ENCODE measurements at places on chromosomes 6 and 20.

GRCh38 chr6:44105993-44106740 is 21.1 kb downstream of the MRPL14 start:
- no peak for DNase-seq

- no peak for DNase-seq
These were observed at the start of gene THEMIS for GRCh38 chr6:127900935-127901334. Gene THEMIS, minus strand, starts transcription at chr6:127901058. Its CDS starts 126 bp downstream, at chr6:127900932.

- DNase-seq = no peak
These were observed 35.0 kb downstream of the EDN3 start for GRCh38 chr20:59335377-59335776.

DNA sequence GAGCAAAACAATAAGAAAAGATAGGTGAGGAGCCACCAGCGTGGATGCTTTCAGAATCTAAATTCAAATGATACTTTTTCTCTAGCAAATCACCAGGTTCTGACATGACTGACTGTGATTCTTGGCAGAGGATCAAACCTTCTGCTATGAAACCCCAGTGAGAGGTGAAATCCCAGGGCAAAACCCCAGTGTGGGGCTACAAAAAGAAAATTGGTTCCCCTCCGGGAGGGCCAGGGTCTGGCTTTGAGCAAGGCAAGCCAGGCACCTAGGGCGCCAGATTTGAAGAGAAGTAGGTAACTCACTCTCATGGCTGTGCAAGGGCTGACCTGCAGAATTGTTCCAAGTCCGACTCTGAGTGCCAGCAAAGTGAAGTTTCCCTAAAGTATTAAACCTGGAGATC is 20.2 kb upstream of the RALGAPA2 start:
- no peak for DNase-seq

GRCh38 chr6:118630923-118631322 is 20.5 kb downstream of the CEP85L start:
- no peak for DNase-seq

DNA sequence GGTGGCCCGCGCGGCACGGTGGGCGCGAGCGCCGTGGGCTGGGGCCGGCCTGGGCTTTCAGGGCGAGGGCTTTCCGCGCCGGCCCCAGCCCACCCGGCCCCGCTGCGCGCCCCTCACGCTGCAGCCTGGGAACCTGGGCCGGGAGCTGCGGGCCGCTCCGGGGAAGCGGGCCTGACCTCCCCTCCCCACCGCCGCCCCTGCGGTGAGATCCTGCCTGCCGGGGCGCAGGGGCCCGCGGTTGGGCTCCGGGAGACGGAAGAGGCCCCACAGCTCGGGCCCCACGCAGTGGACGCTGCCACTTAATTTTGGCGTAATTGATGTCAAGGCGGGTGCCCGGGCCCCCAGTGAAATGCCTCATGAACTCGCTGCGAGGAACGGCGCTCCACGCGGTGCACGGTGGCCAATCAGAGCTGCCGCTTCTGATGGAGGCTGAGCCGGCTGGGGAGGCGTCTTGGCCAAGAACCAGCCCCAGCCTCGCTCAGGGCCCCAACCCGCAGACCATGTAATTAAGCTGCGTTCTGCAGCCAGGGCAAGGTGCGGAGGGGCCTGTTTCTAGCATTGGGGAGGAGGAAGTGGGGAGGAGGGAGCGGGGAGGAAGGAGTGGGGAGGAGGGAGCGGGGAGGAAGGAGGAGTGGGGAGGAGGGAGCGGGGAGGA is 96.1 kb upstream of the BHLHE23 start:
- no peak for DNase-seq

- no peak for DNase-seq
These were observed 84.2 kb downstream of the HIVEP1 start for GRCh38 chr6:12096342-12096741.

- DNase-seq = no peak
These were observed 33.2 kb downstream of the NT5E start for GRCh38 chr6:85482905-85483700.

GRCh38 chr20:19510611-19511010 is 247.4 kb upstream of the RIN2 start:
- DNase-seq = no peak

GRCh38 chr20:17391127-17391771 is 139.9 kb downstream of the BFSP1 start:
- DNase-seq = no peak

All from NCI-H524 treated with DMSO at 0.1 percent for 48 hours (cell line).